Activated T-cell treated with anti-CD3 and anti-CD28 coated beads, Interleukin-2, amount 50 U/mL, for 4 hours (primary cell): ENCODE measurements at places on chromosomes 4 and X.

DNA sequence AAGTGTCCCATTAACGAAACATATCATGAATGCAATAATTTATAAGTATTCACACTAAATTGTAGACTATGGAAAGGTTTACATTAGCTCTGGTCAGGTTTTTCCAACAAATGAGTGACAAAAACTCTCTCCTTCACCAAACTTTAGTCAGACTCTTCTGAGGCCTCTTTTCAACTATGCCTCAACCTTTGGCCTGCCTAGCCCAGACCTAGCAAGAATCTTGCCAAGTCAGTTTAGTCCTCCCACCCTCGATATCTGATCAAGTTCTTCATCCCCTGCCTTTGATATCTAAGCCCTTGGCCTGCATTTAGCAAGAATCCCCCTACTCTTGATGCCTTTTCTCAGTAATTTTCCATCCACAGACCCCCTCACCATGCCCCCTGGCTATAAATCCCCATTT is 37.9 kb downstream of the CCDC158 start:
- DNase-seq, result no peak

DNA sequence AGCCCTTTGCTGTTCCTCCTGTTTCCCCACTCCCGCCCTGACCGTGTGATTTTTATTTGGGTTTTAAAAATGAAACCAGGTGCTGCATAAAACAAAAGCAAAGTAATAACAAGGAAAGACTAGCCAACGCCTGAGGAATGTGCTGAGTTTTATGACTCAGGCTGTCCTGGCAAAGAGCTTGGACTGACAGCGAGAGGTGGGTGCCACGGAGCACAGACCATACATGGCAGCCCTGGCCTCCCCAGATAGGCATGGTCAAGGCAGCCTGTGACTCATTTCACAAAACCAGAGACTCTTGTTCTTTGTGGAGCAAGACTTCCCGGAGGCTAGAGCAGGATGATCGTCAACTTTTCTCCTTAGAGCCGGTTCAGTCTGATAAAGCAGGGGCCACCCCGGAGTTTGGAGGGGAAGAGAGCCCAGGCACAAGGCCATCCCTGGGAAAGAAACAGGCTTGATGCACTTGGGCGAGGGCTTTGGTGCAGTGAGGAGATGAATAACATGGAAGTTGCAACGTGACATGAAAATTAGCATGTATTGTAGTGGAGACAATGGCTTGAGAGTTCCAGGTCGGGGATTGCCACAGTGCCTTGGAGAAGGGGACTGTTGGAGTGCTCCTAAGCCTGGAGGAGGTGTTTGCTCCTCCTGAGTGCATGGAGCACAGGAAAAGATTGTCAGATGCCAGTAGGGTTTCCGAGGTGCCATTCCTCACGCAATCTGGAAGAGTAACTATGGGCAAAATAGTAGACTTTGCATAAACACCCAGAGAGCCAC is 54.8 kb downstream of the C4orf51 start:
- DNase-seq, result no peak

GRCh38 chrX:18422886-18423285 is 2.5 kb upstream of the CDKL5 start:
- DNase-seq, result no peak

- no peak for DNase-seq
Measured at GRCh38 chr4:143514169-143514495, 630 bp downstream of the SMARCA5 start.

DNA sequence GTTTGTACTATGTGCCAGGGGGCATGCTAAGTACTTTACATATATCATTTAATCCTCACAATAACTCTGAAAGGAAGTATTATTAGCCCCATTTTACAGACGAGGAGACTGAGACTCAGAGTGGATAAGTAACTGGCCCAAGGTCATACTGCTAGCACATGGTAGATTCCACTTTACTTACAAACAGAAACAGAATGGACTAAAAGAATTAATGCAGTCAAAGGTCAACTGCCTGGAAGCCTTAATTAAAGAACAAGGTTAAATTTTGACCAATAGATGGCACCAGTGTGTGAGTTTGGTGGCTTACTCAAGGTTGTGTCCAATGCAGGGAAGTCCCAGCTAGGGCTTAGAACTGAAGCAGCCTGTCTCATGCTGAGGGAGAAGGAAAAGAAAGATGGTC is 4.7 kb downstream of the RIPPLY1 start:
- DNase-seq, result no peak

- no peak for DNase-seq
Measured at GRCh38 chr4:163858515-163858914, 364.0 kb downstream of the TMA16 start.
